ENCODE measurements at places on chromosomes 7 and 10.

- no peak for DNase-seq
These were observed 91.1 kb downstream of the PPP1R9A start for GRCh38 chr7:94998266-94999068.

DNA sequence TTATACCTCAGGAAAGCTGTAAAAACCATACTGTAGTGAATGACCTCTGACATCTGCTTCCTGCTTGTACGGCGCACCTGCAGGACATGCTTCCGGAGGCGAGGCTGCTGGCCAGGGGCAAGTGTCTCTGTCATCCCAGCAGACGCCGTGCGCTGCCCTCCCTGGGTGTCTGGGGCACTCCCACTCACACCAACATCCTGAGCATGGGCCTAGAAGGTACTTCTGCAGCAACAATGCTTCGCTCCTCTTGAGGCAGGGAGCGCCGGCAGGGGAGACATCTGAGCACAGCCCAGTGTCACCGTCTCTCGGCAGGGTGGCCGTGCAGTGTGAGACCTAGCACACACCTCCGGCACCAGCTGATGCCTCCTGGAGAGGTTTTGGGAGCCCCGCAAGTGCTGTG, 269.2 kb downstream of the MAD1L1 start:
- no peak for DNase-seq

DNA sequence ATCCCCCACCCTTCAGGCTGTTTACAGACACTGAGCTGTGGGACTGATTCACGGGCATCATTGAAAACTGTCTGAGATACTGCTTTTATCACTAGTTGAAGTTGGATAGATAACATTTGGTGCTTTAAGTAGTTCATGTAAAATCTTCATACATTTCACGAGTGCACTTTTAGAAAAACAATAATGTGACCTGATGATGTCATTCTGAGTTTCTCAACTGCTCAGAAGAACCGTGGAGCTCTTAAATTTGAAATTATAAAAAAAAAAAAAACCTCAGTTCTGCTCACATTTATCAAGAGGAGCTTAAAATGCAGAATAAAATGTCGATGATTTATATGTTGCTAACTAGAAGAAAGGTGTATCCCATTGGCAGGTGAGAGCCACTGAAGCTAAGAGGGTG, 81.5 kb downstream of the GALNT11 start:
- DNase-seq, result no peak

- no peak for DNase-seq
These were observed 46.6 kb upstream of the UCN3 start for GRCh38 chr10:5318148-5318547.

- no peak for DNase-seq
These were observed 414.2 kb upstream of the SEMA3C start for GRCh38 chr7:81333004-81333403.

- DNase-seq, result no peak
These were observed 3.2 kb downstream of the TRPV6 start for GRCh38 chr7:142882338-142882678.

- peak; percentile 27 for DNase-seq
These were observed 9.7 kb downstream of the GDF2 start for GRCh38 chr10:47331954-47332353.

GRCh38 chr7:102425639-102426267, 7.6 kb upstream of the ORAI2 start:
- no peak for DNase-seq

DNA sequence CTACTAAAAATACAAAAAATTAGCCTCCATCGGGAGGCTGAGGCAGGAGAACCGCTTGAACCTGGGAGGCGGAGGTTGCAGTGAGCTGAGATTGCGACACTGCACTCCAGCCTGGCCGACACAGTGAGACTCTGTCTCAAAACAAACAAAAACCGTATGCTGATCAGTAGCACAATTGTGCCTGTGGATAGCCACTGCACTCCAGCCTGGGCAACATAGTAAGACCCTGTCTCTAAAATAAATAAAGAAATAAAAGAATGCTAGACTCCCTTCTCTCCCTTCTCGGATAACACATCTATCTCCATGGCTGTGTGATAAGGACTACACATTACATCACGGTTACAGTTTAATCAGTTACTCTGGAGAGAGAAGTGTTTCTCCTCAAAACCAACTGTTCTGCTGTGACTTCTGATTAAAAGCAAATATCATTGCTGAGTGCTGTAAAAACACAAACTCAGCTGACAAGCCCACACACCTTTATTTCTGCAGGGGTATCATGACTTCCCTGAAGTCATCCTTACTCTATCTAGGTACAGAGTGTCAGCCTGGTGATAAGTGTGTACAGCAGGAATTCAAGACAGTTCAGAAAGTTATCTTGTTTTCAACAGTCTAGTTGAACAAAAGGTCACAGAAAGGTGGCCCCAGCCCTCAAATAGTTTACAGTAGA, 5.3 kb upstream of the ARHGAP19 start:
- no peak for DNase-seq

- DNase-seq, result no peak
These were observed 249.4 kb downstream of the CRPPA start for GRCh38 chr7:16171928-16172327.

GRCh38 chr7:18845700-18846099, 271.7 kb downstream of the TWIST1 start:
- no peak for DNase-seq

DNA sequence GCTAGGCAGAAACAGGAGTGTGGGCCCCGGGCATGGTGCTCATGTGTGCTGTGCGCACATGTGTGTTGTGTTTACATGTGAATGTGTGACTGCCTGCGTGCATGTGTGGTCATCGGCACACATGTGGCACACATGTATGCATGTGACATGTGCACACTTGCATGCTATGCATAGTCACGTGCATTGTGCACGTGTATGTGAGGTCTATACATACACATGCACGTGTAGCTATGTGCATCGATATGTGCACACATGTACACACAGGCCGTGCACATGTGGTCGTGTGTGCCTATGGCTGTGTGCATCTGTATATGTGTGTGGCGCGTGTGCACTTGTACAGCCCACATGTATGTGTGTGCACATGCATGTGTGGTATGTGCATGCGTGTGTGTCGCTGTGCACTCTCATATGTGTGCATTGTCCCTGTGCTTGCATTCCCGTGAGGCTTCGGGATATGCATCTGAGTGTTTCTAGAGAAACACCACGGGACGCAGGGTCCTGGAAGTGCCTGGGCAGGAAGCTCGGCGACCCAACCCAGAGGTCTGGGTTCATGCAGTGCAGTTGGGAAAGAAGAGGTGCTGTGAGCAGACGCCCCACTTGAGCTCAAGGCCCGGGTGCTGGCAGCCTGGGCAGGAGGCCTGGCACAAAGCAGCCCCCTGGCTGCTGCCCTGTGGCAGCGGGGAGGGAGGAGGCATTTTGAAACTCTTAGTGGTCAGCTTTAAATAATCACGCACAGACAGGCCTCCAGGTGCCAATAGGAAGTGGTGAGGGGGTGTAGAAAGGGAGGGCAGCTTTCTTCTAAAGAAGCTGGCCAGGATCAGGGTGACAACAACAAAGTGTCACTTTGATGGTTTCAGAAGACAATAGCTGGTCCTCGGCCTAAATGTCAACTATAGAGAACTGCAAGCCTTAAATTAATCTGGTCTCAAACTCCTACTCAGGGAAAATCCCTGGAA, 410.0 kb upstream of the MGMT start:
- DNase-seq, result no peak

GRCh38 chr10:71712572-71713134, 6.9 kb downstream of the C10orf105 start:
- no peak for DNase-seq

GRCh38 chr10:876438-876837, 55.1 kb downstream of the LARP4B start:
- no peak for DNase-seq

GRCh38 chr10:103715430-103715829, 139.9 kb downstream of the SH3PXD2A start:
- DNase-seq, result no peak

GRCh38 chr10:18665815-18666558, 6.8 kb downstream of the ARL5B start:
- no peak for DNase-seq

GRCh38 chr7:111018447-111018846, 72.5 kb upstream of the LRRN3 start:
- DNase-seq, result no peak

DNA sequence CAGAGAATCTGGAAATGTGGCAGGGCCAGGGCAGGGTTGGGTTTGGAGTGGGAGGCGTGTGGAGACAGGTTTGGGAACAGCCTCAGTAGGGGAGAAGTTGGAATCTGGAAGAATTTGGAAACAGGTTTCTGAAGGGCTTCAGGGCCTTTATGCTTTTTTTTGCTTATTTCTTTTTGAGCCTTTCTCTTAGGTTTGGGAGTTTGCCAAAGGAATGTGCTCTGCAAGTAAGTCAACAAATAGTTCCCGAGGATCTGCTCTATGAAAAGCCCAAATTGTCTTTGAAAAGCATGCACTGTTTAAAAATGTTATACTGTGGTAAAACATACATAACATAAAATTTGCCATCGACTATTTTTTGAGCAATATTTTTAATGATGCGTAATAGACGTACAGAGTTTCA, 86.7 kb upstream of the ADRB1 start:
- no peak for DNase-seq

GRCh38 chr7:76347710-76348109, 11.1 kb downstream of the YWHAG start:
- DNase-seq, result no peak

DNA sequence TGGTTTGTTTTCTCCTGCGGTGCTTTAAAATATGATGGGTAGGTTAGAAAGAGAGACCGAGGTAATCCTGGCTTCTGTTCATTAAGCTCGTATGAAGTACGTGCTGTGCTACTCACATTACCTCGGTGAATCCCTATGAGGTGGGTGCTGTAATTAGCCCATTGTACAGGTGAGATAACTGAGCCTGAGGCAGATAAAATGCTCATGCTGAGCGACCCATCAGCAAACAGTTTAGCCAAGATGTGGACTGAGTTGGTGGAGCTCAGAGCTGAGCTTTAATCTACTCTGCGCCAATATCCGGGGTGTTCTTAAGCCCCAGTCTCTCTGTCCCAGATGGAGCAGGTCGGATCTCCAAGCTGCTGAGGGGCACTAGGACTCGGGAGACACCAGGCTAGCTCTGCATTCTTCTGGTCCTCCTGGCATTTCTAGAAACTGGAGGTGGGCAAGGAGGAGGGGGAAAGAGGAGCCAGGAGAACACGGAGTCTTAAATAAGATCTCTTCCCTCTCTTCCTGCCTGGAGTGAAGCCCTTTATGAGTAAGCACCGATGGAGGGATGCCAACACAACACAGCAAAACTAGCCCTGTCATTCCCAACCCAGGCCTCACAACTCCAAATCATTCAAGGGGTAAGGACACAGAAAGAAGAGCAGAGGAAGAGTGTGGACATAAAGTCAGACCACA, 458.5 kb downstream of the KCNMA1 start:
- DNase-seq, result peak; percentile 71

DNA sequence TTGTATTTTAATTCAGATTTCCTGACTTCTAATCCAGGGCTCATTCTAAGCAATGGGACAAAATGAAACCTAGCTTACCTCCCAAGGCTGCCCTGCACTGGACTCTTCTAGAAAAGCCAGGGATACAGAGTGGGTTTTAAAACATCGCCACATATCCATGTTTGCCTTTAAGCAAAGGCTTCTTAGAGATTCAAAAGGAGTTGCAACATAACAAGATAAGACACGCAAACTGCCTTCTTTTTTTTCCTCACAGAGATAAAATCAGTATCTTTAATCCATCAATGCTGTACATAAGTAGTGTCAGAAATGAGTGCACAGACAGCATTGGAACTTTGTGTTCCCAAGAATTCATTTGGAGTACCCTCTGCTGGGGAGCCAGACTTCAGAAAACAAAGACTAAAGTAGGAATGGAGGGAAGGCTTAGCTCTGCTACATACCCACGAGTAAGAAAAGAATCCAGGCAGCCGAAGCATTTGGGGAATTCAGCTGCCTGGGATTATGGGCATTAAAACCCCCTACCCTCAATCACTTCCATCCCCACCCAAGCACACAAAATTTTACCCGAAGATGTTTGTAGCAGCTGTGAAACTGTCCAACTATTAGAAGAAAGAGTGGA, 427.8 kb downstream of the ARL4A start:
- DNase-seq, result no peak

GRCh38 chr10:13743101-13743693, 156.4 kb downstream of the PRPF18 start:
- no peak for DNase-seq

- DNase-seq, result no peak
These were observed 758.0 kb upstream of the LRRTM3 start for GRCh38 chr10:66167816-66168215.

DNA sequence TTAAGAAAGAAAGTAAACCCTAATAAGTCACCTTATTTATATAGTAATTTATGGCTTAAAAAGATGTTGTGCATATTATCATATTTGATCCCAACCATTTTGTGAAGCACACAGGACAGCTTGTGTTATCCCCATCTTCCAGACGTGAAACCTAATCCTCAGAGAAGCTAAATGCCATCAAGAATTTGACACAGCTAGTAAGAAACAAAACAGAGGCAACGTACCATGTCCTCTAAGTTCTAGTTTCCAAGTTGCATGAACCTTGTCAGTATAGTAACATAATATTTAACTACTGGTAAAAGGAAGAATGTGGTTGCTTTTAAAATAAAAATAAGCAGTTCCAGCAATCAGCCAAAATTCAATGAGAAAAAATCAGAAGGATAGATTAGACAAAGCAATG, 41.5 kb downstream of the PTN start:
- no peak for DNase-seq

- no peak for DNase-seq
These were observed 1.0 kb downstream of the CNPY1 start for GRCh38 chr7:155545348-155545747.

DNA sequence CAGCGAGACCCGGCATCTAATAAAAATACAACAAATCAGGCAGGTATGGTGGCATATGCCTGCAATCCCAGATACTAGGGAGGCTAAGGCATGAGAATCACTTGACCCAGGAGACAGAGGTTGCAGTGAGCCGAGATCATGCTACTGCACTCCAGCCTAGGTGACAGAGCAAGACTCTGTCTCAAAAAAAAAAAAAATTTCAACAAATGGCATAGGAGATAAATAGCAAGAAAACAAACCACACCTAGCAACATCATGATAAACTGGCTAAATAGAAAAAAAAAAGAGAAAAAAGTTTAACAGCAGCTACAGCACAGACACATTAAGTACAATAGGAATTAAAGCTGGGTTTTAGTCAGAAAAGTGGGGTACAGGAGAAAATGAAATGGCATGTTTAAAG, 1034.6 kb upstream of the LRRN3 start:
- DNase-seq, result no peak

DNA sequence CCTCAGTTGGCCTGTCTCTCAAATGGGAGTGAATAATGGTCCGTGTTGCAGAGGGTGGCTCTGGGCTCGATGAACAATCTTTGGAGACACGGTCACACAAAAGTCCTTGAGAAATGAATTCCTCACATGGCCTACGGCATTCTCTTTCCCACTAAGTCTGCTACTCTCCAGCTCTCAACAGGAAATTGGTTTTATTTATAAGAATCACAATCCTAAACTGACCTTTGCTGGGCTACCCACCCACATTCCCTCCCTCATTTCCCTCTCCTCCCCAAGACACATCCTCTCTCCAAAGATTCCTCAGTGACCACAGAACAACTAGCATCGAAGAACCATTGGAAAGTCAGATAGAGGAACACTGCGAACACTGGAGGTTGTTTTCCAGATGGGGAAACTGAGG, 4.7 kb downstream of the AFAP1L2 start:
- no peak for DNase-seq

Measured in RWPE2 (cell line).